SW 1271 (cell line): ENCODE measurements at places on chromosomes 6 and 20.

- DNase-seq = no peak
Observed at GRCh38 chr6:158058171-158058651, 76.5 kb downstream of the SYNJ2 start.

- no peak for DNase-seq
Observed at GRCh38 chr20:9281803-9282202, 212.9 kb downstream of the PLCB4 start.

GRCh38 chr20:24131281-24131680 lies 142.7 kb upstream of the GGTLC1 start:
- no peak for DNase-seq

GRCh38 chr6:139017227-139017626 lies 11.3 kb upstream of the ABRACL start:
- DNase-seq = no peak

- no peak for DNase-seq
Observed at GRCh38 chr6:6614096-6614982, 25.8 kb downstream of the LY86 start.

DNA sequence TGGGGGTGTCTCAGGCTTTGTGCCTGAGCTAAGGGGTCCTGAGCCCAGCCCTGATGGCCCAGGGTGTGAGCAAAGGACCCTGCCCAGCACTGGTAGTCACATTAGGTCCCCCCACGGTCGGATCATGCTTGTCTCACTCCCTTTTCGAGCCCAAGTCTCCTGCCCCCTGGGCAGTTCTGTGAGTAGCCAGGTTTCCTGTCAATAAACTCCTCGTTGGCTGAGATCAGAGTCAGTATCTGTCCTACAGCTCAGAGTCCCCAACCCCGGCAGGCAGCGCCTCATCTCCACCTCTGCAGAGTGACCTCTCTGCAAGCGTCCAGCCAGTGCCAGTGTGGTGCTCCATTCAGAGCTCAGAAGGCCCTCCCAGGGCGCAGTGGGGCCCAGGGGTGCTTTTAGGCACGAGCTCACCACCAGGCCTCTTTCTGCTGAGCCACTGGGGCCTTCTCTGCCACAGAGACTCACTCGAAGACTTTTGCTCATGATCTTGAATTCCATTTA lies 93.7 kb upstream of the PMEPA1 start:
- DNase-seq = no peak

GRCh38 chr20:36307412-36308325 lies 1.5 kb downstream of the DLGAP4 start:
- DNase-seq = no peak

DNA sequence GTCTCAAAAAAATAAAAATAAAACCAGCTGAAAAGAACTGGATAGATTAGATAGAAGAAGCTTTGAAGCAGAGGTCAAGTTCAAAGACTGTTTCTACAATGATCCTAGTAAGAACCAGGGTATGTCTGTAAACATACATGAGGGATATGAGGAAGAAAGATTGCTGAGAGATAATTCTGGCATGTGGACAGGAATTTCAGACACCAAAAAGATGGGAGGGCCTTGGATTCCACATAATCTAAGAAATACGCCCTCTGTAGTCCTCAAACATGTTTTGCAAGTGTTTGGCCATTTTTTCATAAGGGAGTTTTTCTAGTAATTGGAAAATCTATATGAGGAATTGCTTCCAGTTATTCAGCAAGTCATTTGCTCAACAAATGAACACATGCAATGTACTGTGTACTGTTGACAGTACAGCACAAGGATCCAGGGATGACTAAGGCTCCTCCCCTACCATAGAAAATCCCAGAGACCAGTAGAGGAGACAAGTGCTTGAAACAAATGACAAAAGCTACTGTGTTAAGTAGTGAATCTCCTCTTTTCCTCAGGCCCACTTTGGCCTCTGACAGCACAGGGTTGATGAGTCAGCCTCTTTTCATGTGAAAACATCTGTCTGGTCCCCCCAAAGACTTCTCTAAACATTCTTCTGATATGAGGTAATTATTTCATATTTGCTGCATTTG lies 795.9 kb downstream of the MAFB start:
- no peak for DNase-seq

- DNase-seq = no peak
Observed at GRCh38 chr20:4635781-4636180, 85.9 kb upstream of the PRND start.

DNA sequence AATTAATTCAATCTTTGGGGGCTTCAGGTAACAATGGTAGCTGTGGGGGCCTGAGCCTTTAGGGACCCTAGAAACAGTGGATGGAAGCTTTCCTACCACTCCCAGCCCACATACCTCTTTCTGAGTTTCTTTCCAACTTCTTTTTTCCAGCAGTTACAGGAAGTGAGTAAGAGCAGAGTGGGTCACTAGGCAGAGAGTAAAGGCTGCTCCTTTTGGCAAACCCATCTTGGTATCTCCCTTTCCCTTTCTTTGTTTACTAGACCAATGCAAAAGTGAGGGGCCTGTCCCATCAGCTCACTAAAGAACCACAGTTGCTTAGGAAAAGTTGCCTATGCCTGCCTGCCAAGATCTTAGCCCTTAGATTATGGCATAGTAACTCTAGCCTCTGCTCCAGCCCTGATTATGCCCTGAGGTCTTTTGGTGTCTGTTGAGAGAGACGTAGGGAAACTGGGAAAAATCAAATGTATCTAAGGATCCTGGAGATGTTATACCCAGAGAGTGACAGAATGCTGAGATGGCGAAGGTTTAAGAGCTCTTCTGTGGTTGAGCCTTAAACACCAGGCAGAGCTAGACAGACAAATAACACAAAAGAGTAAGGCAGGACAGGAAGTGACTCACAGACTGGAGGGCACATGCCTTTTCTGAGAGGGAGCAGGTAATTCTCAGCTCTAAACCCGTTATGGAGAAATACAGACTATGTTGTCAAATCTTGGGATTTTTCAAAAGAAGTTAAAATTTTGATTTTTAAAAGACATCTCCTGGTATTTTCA lies 31.3 kb downstream of the TRMT6 start:
- peak; percentile 32 for DNase-seq

GRCh38 chr6:5036269-5036668 lies 32.4 kb upstream of the RPP40 start:
- DNase-seq = no peak

GRCh38 chr6:24689964-24690363 lies 23.1 kb downstream of the ACOT13 start:
- no peak for DNase-seq
